ENCODE measurements at places on chromosomes 12 and 14.
A peak's percentile ranks its signal among the peaks of the same experiment; 100 is the strongest.

- no peak for DNase-seq
Observed at GRCh38 chr14:53237488-53237887, 84.4 kb upstream of the DDHD1 start.

- DNase-seq = no peak
Observed at GRCh38 chr12:51661199-51661598, 70.2 kb downstream of the SCN8A start.

DNA sequence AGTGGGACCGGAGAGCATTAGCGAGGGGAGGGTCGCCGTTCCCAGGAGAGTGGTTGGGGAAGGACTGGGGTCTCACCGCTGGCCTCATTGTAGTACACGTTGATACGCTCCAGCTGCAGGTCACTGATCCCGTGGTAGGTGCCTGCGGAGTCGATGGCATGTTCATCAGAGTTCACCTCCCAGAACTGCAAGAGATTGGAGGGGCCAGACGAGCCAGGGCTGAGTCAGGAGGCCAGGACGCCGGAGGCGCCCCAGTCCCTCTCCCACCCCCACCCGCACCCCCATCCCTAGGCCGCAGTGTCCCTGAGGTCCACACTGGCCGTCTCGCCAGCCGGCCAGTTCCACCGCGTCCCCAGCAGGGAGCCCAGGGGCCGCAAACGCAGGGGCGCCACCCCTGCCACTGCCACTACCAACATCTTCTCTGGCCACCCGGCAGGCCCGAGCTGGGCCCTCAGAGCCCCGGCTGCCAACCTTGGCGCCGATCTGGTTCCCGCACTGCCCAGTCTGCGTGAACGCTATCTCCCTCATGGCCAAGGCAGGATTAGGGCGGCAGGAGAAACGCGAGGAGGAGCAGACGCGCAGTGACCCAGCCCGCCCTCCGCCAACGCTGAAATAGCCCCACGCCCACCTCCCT lies 144.2 kb downstream of the ALG10 start:
- DNase-seq = no peak

- DNase-seq = no peak
Observed at GRCh38 chr12:95940514-95940913, 1.9 kb downstream of the CCDC38 start.

GRCh38 chr12:49482095-49483051 lies 56.5 kb upstream of the KCNH3 start:
- no peak for DNase-seq

- DNase-seq = no peak
Observed at GRCh38 chr14:92352158-92352985, 29.4 kb downstream of the SLC24A4 start.

- DNase-seq = no peak
Observed at GRCh38 chr12:119375075-119375882, 40.8 kb downstream of the CCDC60 start.

DNA sequence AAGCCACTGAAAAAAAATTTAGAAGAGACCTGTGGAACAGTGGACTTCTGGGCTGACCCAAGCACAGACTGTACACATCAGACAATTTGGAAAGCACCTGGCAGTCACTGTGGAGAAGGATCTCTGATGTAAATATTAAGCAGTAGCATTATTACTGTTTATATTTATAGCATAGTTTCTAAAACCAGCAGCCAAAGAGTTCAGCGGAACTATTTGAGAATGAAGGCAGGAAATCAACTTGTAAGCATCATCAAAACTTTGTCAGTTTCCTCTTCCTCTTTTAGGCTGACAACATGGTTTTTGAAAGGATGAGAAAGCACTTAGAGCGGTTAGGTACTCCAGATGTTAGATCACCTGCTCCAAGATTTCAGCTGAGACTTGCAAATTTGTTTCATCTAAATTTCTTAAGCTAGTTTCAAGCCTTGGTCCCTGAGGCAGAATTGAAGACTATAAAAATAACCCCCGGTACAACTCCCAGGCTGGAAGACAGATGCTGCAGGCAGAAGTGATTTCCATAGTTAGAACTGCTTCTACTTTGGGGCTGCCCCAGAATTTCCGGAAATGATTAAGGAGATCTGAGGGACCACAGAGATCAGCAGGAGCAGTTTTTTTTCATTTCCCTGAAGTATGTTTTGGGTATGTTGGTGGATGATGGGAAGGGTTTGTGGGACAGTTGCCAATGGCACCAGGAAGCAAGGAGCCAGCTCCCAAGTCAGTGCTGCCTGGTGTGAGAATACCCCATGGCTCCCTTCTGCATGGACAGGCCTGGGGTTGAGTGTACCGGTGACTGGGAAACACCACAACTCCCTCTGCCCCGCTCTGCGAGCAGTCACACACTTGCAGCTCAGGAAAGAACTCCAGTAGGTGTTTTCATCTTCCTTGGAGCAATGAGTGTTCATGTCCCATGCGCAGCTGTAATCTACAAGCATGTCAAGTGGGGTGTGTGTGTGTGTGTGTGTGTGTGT lies 354.5 kb downstream of the NUAK1 start:
- no peak for DNase-seq

DNA sequence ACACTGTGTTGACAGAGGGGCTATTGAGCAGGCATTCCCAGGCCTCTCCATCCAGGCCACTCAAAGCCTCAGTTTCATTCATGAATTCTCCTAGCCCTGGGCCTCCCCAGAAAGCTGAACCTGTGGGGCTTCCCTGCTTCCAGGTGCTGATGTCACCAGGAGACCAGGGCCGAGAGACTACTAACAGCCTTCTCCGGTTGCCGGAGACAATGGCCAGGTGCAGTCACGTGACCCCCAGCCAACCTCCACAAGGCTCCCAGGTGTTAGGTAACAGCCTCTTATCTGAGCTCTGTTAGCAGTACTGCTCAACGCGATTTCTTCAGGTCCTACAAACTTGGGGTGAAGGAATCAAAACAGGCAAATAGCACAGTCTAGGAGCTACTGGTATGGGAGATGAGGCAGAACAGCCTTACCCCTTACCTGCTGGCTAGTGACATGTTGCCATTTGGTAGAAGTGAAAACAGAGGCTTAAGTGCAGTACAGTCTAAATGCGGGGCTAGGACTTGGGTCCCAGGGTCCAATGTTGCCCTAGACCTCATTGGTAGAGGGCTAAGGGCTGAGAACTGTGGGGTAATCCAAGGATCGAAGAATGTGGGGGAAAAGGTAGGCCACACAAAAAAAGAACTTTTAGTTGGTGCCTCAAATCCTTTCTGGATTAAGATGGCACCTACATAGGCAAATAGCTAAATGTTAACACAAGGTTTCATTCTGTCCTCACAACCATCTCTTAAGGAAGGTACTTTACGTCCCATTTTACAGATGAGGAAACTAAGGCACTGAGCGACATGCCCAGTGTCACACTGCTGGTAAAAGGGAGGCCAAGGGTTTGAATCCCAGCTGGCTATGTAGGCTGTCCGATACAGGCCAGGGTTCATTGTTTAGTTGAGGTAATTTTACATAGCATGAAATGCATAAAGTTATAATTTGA lies 3.8 kb downstream of the CCDC88C start:
- no peak for DNase-seq

DNA sequence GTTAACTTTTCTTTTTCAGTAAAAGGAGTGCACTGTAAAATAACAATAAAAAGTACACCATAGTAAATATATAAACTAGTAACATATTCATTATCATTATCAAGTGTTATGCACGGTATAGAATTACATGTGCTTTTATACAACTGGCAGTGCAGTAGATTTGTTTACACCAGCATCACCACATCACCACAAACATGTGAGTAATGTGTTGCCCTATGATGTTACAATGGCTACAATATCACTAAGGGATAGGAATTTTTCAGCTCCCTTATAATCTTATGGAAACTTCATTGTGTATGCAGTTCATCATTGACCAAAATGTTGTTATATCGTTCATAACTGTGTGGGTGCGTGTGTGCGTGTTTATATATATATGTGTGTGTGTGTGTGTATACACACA lies 23.5 kb upstream of the NEDD1 start:
- DNase-seq = no peak

DNA sequence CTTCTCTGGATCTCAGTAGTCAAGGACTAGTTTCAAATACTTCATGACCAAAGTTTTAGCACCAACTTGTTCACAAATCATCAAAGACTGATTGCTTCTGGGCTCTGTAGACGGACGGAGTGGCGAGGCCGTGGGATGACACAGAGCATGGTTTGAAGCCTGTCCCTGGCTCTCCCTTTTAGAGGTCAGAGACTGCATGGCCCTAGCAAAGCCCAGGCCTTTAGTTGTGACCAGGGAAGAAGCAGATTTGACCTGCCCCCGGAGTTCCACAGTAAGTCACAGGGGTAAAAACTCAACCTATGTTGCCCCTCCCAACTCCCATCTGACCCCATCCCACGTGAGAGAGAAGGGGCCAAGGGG lies 90.4 kb downstream of the SYNE3 start:
- no peak for DNase-seq

- DNase-seq = no peak
Observed at GRCh38 chr12:39623919-39624318, 4.3 kb upstream of the ABCD2 start.

DNA sequence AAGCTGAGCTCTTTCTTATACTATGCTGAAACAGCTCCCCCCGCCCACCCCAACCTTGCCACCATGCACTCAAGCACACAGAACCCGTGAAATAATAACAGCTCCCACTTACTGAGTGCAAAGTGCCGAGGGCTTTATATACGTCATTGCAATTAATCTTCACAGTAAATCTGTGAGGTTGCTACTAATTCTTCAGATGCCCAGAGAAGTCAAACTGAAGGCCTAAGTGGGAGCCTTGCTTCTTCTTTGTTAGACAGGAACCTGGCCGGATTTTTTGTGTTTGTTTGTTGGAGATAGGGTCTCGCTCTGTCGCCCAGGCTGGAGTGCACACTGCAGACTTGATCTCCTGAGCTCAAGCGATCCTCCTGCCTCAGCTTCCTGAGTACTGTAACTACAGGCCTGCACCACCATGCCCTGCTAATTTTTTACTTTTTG lies 34.0 kb downstream of the VCPKMT start:
- peak; percentile 26 for DNase-seq

- DNase-seq = no peak
Observed at GRCh38 chr14:103563844-103564505, 1.2 kb downstream of the COA8 start.

- no peak for DNase-seq
Observed at GRCh38 chr12:110668480-110669192, 20.3 kb downstream of the HVCN1 start.

GRCh38 chr12:103833891-103834290 lies 7.1 kb downstream of the NT5DC3 start:
- no peak for DNase-seq

DNA sequence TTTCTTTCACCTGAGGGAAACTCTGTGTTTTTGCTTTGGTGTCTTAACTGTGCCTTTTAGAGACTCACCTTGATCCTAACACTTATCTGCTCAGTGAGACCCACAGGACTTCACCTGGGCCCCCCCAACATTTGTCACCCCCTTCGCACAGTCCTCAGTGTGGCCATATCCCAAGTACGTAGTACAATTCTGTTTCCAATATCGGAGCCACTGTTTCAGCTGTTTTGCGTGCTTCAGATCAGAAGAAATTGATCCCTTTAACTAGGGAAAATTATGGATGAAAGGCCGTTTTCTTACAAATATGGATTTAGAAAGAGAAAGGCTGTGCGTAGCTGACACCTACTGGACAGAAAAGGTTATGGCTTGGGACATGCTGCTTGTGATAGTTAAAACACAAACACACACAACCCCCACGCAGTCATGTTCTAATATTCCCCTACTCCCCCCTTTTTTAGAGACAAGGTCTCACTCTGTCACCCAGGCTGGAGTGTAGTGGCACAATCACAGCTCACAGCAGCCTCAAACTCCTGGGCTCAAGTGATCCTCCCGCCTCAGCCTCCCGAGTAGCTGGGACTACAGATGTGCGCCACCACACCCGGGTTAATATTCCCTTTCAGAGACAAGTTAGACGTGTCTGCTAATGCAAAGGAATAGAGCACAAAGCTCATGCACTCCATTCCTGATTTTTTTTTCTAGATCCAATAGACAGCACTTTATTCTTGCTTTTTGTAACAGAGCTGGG lies 3.6 kb upstream of the SLC7A8 start:
- DNase-seq = no peak

DNA sequence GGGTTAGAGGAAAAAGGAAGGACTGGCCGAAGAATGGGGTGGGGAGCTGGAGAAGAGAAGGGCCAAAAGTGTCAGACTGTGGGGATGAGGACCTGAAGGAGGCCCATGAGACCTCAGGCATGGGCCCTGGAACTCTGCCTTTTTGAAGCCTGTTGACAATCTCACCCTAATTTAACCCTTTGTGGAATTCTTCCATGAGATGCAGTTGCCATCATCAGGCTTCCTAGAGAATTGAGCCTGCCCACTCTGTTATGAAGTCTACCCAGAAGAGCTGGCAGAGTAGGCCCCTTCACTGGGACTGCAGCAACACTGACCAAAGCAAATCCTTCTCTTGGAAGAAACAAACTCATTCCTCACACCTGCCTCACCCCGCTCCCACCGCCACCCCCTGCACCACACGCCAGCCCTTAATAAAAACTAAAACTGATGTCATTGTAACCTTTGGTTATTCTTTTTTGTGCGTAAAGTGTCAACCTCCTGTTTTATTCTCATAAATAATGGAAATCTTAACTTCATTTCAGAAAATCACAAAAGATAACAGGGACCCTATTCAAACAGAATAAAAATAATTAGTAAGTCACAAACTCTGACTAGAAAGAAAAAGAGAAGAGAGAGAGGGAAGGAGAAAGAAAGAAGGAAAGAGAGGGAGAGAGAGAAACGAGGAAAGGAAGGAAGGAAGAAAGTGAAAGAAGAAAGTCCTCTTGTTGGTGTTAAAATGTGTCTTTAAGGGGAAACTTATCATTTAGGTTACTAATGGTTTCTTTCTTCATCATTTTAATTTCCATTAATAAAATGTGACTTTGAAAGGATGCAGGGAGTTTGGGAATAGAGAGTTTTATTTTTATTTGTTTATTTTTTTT lies 61.3 kb downstream of the CRADD start:
- DNase-seq = no peak

GRCh38 chr14:100306998-100307765 lies 938 bp upstream of the SLC25A29 start:
- no peak for DNase-seq

DNA sequence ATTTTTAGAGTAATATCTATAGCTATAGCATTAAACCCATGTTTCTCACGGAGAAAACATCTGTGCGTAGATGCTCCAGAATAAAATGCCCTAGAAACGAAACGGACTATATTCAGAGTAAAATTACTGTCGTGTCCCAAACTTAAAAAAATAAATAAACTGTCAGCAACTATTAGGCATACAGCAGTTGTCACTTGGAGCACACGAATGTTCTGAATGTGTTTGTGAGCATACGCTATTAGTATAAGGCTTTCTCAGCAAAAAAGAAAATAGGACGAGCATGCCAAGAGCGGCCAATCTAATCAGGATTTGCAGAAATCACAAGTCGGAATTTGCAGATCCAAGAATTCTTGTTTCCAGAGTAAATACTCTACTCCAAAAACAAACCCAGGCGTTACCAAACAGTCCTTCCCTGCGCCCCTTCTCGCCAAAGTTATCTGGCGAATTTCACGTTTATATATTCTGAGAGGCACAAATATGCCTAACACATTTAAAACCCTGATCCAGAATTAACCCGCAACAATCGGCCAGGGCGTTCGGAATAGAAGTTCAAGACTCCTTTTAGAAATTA lies 836 bp downstream of the PTPN21 start:
- DNase-seq = no peak
